ENCODE measurements at places on chromosomes 6 and 20. TPM values are rescaled to one million over a fixed set of nuclear protein-coding genes. Genes with fewer than 3 reads are reported as not detected.
A peak's percentile ranks its signal among the peaks of the same experiment; 100 is the strongest.

SLC17A1 gene
- total RNA-seq: not detected

IFNGR1 gene
- total RNA-seq: 23.4 TPM

- DNase-seq: no peak
These were observed 3.1 kb downstream of the MAP1LC3A start for GRCh38 chr20:34561661-34562060.

DNA sequence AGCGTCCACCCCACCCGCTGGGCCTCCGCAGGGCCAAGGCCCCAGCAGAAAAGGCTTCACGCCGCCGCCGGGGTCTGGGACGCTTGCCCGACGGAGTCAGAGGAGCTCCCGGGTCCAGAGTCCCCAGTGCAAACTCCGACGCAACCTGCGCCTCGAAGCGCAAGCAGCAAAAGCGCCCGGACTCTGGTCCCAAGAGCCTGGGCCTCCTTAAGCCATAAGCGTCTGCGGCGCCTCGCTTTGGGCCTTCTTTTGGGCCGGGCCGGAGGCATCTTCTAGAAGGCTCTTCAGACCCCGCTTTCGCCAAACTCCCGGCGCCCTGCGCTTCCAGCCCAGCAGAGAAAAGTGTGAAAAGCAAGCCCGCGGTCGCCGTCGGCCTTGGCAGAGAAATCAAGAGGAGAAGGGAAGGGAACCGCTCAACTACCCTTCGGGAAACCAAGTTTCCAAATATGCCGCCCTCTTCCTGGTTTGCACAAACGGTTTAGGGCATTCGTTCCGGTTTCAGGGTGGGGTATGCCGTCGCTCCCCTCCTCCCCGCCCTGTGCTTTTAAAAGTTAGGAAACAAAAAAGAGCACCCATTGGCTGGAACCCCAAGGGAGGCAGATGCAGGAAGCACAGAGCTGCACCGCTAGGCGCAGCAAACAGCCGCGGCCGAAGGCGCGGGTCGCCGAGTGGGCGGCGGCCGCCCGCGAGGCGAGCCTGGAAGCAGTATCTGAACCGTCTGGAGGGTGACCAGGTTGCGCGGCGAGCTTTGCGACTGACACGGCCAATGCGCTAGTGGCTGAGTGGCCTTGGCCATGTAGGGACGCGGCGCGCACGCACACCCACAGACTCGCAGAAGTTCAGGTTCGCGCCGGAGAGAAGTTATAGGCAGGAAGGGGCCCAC is 1.2 kb downstream of the TBX18 start:
- peak; percentile 12 for DNase-seq

GRCh38 chr20:41393705-41394066 is 27.1 kb upstream of the EMILIN3 start:
- DNase-seq: no peak

DNA sequence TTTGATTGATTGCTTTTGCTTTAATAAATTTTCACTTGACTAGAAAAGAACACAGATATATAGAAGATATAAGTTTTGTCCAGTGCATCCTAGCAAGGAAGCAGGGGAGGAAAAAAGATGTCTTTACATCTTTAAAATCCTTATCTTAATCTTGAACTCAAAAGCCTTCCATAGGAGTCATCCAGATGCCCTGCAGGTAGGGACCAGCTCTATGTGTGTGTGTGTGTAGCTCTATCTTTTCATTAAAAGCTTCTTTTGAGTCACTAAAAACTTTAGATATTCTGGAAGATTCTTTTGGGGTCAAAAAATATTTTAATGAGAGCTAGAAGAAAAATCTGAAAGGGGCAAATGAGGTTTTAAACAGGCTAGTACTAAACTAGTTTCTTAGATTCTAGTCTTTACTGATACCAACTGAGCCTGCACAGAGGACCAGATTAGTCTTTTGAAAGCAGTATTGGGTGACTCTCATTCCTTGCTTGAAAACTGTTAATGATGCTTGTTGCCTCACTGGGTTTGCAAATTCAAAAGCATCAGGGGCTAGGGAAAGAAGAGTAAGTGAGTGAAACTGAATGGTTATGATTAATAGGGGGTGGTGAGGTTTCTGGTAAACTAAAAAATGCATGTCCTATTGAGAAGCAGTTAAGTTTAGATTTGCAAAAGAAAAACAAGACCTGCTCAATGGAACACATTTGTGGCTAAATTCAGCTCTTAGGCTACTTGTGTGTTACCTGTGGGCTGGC is 40.6 kb upstream of the JAG1 start:
- DNase-seq: no peak

DNA sequence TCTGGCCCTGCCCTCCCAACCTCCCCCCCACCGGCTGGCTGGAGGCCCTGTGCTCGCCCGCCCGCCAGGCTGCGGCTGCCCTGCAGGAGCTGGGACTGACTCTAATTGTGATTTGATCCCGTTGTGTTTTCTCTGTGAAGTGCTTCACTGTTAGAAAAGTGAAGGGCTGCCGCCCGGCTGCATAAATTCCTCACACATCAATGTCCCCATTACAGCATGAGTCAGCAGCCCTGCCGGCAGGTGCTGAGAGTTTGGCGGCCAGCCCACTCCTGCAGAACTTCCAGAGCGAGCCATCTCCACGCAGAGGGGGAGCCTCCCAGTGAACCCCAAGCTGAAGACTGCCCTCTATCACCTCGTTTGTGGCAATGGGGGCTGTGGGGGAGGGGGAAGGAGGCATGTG is 137.9 kb downstream of the DLL1 start:
- no peak for DNase-seq

GRCh38 chr6:34391786-34392496 is 528 bp downstream of the NUDT3 start:
- DNase-seq: no peak

- DNase-seq: no peak
These were observed 17.6 kb upstream of the SNAI1 start for GRCh38 chr20:49964964-49965780.

GRCh38 chr6:15916581-15916980 is 212.3 kb upstream of the MYLIP start:
- DNase-seq: no peak

GRCh38 chr20:29325304-29325640 is 1932.2 kb upstream of the DEFB115 start:
- DNase-seq: no peak

DNA sequence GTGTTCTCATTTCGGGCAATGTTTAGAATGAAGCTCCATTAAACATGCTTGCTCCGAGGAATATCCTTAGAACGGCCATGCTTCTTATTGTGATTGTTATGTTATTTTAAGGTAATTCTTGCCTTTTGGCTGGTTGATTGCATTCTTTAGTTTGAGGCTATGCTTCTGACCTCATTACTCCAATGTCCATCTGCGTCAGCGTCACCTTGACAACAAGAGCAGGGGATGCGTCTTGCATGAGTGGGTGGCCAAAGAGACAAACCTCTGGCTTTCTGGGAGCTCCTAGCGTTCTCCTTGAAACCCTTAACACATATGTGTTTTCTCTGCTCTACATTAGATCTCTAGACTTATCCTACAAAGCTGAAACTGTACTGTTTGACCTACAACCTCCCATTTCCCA is 184.3 kb downstream of the THBS2 start:
- no peak for DNase-seq

Measured in Panc1 (cell line).